A549 treated with CORT108297 at 1 μM for 4 hours (cell line): ENCODE measurements at places on chromosomes 2 and 18. TPM values are rescaled to one million over a fixed set of nuclear protein-coding genes. Genes with fewer than 3 reads are reported as not detected.

Gene TMEM182
- total RNA-seq = 3.6 to 5.9 TPM (median 5.3 TPM) in 5 replicates

Gene MAL
- total RNA-seq = 0.07 TPM in 1 of 5 replicates, not detected in the others

Gene FAM110C
- total RNA-seq = 0.05 to 0.12 TPM (median 0.09 TPM) in 5 replicates

Gene DSG1
- total RNA-seq = not detected in 5 replicates

Gene COL6A3
- total RNA-seq = 0.07 to 0.20 TPM (median 0.09 TPM) in 5 replicates

Gene SERPINB11
- 0.07 to 0.13 TPM (median 0.10 TPM) in 3 of 5 replicates, not detected in the others for total RNA-seq

Gene UBR3
- total RNA-seq = 8.2 to 11.5 TPM (median 9.7 TPM) in 5 replicates

Gene NMUR1
- total RNA-seq = 0.03 TPM in 1 of 5 replicates, not detected in the others

Gene PLEK
- total RNA-seq = not detected in 5 replicates

Gene CLEC4F
- not detected in 5 replicates for total RNA-seq

Gene CDK15
- not detected in 5 replicates for total RNA-seq

Gene LYG2
- not detected in 5 replicates for total RNA-seq

Gene DNAH7
- 0.78 to 1.2 TPM (median 0.96 TPM) in 5 replicates for total RNA-seq

Gene TUBA3E
- total RNA-seq = 0.13 to 0.29 TPM (median 0.16 TPM) in 4 of 5 replicates, not detected in the other

Gene IL1R2
- 0.53 to 0.97 TPM (median 0.68 TPM) in 5 replicates for total RNA-seq

Gene CFC1
- not detected in 5 replicates for total RNA-seq

Gene RFTN2
- 0.01 TPM in 1 of 5 replicates, not detected in the others for total RNA-seq

Gene SLC38A11
- not detected in 5 replicates for total RNA-seq

Gene CERKL
- 0.18 to 0.41 TPM (median 0.35 TPM) in 5 replicates for total RNA-seq

Gene ANKRD30BL
- total RNA-seq = not detected in 5 replicates

Gene MPV17
- total RNA-seq = 78.0 to 104 TPM (median 89.6 TPM) in 5 replicates

Gene PLCD4
- 0.33 to 0.59 TPM (median 0.40 TPM) in 5 replicates for total RNA-seq

Gene AKAIN1
- not detected in 5 replicates for total RNA-seq

Gene EFHD1
- total RNA-seq = 1.9 to 2.9 TPM (median 2.5 TPM) in 5 replicates

Gene CXCR4
- 0.28 to 0.75 TPM (median 0.51 TPM) in 5 replicates for total RNA-seq

Gene C2orf15
- total RNA-seq = 0.39 to 0.95 TPM (median 0.54 TPM) in 5 replicates

Gene TBR1
- total RNA-seq = 0.01 to 0.07 TPM (median 0.05 TPM) in 4 of 5 replicates, not detected in the other

Gene FOXI3
- 0.05 TPM in 1 of 5 replicates, not detected in the others for total RNA-seq

Gene TMEM17
- 5.3 to 6.0 TPM (median 5.5 TPM) in 5 replicates for total RNA-seq

Gene IFIH1
- 0.88 to 1.5 TPM (median 1.1 TPM) in 5 replicates for total RNA-seq

Gene GCG
- not detected in 5 replicates for total RNA-seq

Gene LRRC30
- not detected in 5 replicates for total RNA-seq

Gene HAT1
- 66.7 to 90.0 TPM (median 67.7 TPM) in 5 replicates for total RNA-seq

Gene PIGN
- total RNA-seq = 8.7 to 10.5 TPM (median 9.4 TPM) in 5 replicates

Gene POTEC
- total RNA-seq = not detected in 5 replicates

Gene MBP
- 20.7 to 29.7 TPM (median 23.3 TPM) in 5 replicates for total RNA-seq

Gene TRIM43
- total RNA-seq = 0.07 TPM in 1 of 5 replicates, not detected in the others

Gene TMEM37
- total RNA-seq = 1.1 to 2.1 TPM (median 1.8 TPM) in 5 replicates
